ENCODE measurements at places on chromosomes 2 and 18.

DNA sequence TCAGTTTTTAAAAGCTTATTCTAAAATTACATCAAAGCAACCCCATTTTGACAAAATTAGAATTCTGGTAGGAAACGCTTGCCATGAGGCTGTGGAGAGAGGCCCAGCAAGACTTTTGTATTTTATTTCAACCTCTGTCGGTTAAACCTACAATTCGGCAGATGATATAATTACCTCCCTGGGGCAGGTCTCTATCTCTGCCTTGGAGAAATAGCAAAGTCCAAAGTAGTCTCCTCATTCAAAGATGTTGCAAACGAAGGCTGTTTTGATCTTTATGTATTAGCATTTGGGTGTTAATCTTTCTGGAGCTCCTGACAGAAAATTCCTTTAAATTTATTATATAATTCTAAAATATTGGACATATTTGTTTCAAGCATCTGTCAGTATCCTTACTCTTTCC lies 35.6 kb downstream of the GALM start:
- DNase-seq, result no peak

DNA sequence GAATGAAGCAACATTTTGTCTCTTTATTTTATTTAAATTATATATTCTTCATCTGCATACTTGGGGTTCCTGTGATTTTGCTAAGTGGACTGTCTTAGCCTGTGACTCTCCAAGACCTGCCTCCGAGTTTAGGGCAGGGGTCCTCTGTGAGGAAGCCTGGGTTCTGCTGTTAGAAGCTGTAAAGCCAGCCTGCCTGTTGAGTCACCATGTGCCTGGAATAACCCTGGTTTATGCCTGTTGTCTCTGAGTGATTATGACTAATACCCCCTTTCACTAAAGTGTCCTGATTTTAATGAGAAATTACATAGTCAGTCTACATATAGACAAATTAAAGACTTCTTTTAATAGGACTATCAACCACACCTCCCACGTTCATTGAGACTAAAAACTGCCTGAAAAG lies 369.1 kb downstream of the ZNF521 start:
- no peak for DNase-seq

DNA sequence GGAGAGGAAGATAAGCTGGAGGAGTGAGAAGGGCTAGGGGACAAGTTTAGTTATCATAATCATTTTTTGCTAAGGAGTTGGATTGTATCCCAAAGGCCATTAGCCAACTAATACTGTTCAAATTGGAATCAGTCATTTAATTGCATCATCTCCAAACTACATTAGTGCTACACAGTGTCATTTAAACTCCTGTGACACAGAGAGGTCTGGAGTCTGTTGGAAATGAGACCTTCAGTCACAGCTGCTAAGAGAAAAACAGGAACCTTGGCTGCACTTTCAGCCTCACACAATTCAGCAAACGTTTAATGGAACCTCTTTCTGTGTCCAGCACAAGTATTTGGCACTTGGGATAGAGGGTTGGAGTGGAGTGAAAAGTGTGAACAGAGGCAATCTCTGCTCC lies 175.5 kb upstream of the MGAT5 start:
- DNase-seq, result no peak

DNA sequence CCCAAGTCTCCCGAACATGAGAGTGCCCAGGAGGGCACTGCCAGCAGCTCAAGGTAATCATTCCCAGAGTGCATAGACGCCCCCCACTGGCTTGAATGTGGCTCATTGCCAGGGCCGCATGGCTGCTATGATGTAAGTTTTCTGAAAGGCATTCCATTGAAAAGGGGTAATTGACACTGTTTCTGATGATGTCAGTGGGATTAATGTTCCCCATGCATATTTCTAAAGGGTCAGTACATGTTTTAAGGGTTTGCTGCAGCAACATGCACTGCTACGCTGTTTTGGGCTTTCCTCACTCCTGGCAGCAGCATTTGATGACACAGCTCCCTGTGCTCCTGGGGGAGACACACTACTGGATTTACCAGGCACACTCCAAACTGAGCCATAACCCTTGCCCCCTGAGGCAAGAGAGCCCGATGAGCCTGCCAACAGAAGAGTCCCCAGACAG lies 36.7 kb downstream of the KIAA2012 start:
- DNase-seq, result no peak

DNA sequence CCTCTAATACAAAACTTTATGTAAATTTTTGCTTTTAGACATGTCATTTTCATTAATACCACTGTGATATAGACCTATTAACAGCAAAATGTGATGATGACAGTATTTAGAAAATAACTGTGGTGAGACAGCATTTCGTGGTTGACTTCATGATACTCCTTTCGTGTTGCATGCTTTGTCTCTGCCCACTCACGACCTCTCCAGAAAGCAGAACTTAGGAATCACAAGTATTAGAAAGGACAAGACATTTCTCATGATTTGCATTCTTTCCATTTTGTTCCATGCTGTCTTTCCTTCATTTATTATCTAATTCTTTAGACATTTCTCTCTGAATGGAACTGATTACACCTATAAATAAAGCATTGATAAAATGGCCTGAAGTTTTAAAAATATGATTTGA lies 85.2 kb upstream of the POU3F3 start:
- DNase-seq, result no peak

DNA sequence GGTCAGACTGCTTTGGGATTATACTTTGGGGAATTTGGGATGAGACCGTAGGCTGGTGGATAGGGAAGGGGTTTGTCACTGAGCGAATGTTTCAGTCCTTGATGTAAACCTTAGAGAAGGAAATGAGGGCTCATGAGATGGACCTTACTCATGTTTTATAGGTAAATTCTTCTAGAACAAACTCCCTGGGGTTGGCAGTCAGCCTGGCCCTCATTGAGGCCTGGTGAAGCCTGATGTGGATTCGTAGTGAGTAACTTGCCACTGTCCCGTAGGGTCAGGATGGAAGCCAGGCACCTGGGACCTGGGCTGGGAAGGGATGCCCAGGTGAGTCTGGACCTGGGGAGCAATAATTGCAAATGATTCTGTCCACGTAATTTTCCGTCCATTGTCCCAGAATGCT lies 258.3 kb downstream of the LPIN1 start:
- DNase-seq, result no peak

GRCh38 chr2:218188528-218188927 lies 21.8 kb upstream of the CXCR1 start:
- no peak for DNase-seq

DNA sequence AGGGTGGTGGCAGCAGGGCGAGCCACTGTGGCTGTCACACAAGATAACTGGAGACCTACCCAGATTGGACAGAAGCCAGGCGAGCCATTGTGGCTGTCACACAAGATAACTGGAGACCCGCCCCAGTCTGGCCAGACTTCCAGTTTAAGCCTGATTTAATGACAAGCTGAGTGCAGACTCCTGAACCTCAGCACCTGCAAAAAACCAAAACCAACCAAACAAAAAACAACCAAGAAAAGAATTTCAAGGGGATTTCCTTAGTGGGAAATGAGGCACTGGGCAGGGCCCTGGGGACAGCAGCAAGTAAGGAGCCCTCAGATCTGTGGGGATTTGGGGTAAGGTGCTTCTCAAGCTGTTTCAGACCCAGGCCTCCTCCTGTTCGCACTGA lies 95.2 kb upstream of the BOD1L2 start:
- no peak for DNase-seq

DNA sequence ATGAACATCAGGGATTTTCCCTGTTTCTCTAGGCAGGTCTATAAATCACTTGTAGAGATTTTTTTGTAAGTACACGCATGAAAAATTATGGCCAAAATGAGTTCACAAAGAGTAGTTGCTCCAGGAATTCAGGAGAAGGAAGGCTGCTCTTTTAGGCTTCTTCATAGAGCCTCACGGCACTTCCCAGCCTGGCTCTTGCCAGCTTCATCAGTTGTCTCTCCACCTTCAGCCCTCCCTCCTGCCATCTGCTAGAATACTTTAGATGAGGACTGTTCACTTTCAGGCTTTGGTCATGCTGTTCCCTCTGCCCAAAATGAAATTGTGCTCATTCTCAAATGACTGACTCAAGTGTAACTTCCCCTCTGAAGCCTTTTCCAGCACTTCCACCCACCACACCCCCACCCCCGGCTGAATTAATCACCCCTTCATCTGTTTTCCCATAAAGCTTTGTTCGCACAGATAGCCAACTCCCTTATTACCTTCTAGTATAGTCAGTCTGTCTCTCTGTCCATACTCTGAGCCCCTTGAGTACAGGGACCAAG lies 1.8 kb upstream of the ABCA12 start:
- DNase-seq, result no peak

- DNase-seq, result no peak
Measured at GRCh38 chr2:57602733-57603132, 443.9 kb upstream of the VRK2 start.

- no peak for DNase-seq
Measured at GRCh38 chr2:19158896-19159295, 199.5 kb downstream of the OSR1 start.

GRCh38 chr18:966759-967576 lies 62.3 kb downstream of the ADCYAP1 start:
- DNase-seq, result no peak

- DNase-seq, result no peak
Measured at GRCh38 chr2:183219888-183220287, 95.6 kb downstream of the NUP35 start.

DNA sequence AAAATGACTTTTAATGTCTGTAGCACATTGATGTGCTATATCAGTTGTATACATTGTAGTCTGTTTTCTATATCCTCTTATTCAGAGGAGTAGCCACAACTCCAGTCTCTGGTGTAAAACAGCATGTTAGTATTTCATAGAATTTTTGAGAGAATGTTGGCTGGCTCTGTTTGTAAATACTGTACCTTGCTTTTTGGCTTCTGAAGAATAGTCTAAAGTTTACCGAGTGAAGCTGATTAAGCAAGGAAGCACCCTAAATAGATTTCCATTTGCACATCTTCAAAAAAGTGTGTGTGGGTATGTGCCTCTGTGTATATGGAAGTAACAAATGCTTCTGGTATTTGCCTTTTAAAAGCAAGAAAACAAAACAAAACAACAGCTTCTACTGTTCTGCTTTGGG lies 50.5 kb downstream of the MAP4K4 start:
- no peak for DNase-seq

- DNase-seq, result no peak
Measured at GRCh38 chr2:148667113-148667836, 22.7 kb downstream of the EPC2 start.

DNA sequence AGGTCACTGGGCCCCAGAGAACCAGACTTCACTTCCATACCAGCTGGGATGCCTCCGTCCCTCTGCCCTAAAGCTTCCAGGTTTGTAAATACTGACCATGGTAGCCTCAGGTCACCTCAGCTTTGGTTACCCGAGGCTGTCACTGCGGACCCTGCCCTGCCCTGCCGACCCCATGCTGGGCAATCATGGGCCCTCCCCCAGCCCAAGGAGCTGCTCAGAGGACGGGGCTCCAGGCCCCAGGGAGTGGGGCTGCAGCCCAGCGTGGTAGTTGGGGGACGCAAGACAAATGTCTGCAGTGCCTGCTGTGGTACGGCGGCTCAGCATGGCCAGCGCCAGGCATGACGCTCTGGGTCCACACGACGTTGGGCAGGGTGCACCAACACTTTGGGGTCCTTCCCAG lies 25.3 kb downstream of the RAMP1 start:
- no peak for DNase-seq

DNA sequence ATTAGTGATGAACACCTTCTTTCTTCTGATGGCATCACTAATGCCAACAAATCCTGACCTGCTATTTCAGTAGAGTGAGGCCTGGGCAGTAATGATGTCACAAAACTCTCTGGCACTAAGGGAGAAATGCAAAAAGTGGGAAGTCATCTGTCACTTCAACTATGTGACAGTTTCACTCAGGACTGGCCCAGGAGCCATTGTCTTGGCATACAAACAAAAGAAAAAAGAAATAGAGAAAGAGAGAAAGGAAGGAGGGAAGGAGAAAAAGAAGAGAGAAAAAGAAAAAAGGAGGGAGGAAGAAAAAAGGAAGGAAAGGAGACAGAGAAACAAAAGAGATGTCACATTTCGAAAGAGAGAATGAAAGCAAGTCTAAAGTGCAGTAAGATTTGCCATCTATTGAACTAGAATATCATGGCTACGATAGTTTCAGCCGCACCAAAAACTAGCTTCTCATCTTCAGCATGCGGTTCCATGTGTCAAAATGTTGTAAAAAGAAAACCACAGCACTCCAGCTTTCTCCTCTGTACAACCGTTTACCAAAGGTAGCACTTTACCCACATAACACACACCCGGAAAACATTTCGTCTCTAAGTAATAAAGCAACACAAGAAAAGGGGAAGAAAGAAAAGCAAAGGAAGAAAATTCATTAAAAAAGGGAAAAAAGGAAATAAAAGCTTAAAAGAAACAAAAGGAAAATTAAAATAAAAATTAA lies 50.1 kb downstream of the CD226 start:
- no peak for DNase-seq

DNA sequence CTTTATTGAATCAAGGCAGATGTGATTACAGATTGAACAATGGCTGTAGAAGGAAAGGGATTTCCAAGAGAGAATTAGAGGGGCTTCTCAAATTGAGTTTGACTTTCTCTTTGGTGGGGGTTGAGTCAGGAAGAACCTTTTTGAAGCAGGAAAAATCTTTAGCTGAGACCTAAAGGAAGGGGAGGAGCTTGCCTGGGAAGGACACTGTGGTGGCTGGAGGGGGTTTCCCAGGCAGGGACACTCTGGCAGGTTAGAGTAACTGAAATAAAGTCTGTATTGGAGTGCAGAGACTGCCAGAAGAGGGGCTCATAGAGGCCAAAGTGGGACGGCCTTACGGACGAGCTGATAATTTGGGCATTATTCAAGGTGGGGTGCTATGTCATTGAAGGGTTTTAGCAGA lies 69.3 kb downstream of the NEDD4L start:
- no peak for DNase-seq

GRCh38 chr2:169302364-169302763 lies 60.0 kb downstream of the LRP2 start:
- no peak for DNase-seq

DNA sequence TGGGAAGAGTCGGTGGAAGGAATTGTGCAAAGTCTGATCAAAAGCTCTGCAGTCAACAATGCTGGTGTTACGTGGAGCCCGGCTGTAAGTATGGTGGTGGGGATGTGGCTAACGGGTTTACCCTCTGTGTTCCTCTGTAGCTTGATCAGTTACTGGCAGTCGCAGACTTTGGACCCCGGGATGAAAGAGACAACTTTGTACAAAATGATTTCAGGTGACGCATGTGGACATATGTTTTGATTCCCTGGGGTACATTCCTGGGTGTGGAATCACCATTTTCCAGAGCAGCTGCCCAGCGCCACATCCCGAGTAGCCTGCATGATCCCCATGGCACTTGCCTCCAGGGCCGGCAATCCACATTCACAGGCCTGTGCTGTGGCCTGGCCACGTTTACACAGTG lies 9.8 kb downstream of the RBFA start:
- no peak for DNase-seq

GRCh38 chr2:80231421-80231820 lies 73.1 kb downstream of the LRRTM1 start:
- DNase-seq, result no peak

GRCh38 chr2:74131901-74132300 lies 15.8 kb downstream of the BOLA3 start:
- no peak for DNase-seq

GRCh38 chr2:216549926-216550690 lies 51.5 kb downstream of the RPL37A start:
- DNase-seq, result no peak
